Urothelium cell line (cell line): ENCODE measurements at places on chromosomes 12 and 14.

DNA sequence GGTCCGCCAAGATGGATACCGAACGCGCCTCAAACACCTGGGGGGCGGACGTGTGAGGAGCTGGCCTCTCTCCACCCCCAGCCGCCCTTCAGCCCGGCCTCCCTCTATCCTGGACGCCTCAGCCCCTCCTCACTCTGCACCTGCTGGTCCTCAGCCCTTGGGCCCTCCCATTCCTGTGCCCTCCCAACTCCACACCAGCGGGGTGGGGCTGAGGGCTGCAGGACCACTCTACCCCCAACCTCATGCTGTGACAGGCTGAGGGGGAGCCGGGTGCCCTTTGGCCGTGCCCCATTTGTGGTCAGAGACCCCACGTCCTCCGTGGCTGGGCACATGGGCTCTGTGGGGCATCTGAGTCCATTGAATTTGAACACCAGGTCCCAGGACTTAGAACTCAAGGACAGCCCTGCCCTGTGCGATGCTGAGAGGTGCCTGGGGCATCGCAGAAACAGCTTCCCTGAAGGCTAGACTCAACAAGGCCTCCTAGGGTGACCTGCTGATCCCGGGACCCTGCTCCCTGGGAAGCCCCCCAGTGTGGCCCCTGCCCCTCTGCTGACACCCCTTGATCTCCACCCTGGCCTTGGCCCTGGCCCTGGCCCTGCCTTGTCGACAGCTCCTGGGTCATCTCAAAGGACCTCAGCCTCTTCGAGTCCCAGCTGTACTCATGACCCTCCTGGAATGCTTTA is 82.0 kb upstream of the SFSWAP start:
- DNase-seq = no peak

DNA sequence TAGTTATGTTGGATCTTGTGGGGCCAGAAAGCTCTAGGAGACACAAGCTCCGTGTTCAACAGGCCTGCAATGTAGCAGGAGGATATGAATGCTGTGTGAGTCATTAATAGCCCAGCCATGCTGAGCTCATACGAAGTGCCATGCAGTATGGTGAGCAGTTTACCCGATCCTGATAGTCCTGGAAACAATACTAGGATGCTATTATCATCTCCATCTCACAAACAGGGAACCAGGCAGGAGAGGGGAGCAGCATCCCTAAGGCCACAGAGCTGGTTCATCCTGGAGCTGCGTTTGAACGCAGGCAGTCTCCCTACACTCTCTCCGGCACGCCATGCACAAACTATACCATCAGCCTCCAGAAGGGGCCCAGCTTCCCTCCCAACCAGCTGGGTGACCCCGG is 20.5 kb downstream of the TTC7B start:
- peak; percentile 23 for DNase-seq

DNA sequence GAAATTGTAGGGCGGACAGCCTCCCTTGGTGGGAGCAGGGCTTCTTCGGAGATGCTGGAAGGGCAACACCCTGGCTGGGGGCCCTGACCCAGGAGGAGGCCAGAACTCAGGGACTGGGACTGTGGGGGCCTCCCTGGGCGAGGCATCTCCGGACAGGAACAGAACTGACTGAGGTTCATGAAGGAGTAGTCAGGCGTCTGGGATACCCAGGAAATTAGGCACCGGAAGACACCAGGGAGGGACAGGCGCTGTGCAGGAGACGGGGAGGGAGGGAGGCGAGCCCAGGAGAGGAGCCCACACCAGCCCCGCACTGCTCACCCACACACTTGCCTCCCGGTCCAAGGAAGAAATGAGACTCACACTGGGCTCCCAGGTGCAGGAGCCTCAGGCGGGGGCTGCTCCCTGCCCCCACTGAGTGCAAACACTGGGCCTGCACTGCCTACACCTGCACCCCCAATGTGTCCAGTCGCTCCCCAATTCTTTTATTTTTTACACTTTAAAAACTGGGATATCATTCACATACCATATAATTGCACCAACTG is 262.6 kb upstream of the SFSWAP start:
- no peak for DNase-seq

- DNase-seq = no peak
Observed at GRCh38 chr12:52202361-52203078, 10.7 kb upstream of the KRT80 start.

GRCh38 chr14:54278087-54278486 is 118.7 kb upstream of the CDKN3 start:
- DNase-seq = no peak

DNA sequence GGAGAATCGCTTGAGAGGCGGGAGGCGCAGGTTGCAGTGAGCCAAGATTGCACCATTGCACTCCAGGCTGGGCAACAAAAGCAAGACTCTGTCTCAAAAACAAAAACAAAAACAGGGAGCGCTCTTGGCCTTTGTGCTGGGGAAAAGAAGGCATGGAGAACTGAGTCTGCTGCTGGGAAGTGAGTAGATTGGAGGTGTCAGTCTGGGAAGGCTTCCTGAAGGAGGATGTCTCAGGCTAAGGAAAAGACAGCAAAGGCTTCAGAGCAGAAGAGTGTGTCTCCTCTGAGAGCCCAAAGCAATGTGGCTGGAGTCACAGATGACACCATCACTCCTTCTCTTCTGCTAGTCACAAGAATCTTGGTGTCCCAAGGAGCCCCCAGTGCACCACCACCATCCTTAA is 21.0 kb upstream of the KRT18 start:
- DNase-seq = no peak

- no peak for DNase-seq
Observed at GRCh38 chr14:105107781-105108515, 42.7 kb upstream of the GPR132 start.

DNA sequence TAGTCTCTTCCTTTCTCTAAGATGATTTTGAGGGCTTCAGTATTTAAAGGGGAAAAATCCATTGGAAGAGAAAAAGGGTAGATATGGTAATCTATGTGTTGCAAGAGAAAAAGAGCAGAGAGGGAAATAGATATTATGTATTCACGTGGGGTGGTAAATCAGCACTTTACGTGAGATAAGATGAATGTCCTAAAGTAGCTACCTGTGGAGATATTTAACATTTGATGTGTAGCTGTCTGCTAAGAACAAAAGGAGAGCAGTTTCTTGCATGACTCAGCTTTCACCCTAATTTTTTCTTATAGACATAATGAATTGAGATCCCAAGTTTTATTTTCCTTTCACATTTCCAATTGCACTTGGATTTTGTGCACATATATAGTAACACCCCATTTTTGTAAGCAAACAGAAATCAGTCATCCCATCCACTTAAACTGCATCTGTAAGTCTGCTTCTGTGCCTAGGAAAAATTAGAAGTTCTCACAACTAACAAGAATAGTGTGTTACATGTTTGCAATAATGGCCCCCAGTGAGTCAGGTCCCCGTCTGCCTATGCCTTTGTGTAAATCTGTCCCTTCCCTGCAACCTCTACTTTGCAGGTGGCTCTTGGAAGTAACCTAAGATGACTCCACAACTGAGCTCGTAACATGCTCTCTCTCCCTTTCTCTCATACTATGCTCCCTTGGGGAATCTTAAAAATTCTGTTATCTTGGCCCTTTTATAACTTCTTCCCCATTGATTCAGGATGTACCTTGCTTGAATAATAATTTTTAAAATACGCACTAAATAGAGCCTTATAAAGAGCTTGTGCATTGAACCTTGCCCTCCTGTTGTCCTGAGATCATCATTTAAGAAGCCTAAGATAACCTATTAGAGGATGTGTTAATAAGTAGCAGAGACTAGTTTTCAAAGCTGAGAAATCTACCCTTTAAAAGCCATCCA is 3.7 kb downstream of the TMTC3 start:
- DNase-seq = no peak

DNA sequence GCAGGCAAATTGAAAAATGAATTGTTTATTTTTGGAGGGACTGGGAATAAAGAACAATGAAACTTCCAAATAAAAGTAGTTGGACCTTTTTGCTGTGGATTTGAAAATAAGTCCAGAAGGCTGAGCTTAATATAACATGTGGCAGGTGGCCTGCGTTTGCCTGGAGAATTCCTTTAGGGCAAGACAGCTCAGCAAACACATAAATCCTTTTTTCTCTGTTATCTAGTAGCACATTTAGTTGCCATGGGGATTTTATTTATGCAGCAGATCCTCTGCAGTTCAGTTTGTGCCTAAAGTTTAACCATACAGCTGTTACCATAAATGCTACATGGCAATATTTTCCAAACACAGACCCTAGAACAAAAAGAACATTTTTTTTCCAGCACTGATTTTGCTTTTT is 180.0 kb downstream of the NPAS3 start:
- no peak for DNase-seq

- DNase-seq = no peak
Observed at GRCh38 chr12:131674373-131674772, 36.5 kb upstream of the SFSWAP start.

DNA sequence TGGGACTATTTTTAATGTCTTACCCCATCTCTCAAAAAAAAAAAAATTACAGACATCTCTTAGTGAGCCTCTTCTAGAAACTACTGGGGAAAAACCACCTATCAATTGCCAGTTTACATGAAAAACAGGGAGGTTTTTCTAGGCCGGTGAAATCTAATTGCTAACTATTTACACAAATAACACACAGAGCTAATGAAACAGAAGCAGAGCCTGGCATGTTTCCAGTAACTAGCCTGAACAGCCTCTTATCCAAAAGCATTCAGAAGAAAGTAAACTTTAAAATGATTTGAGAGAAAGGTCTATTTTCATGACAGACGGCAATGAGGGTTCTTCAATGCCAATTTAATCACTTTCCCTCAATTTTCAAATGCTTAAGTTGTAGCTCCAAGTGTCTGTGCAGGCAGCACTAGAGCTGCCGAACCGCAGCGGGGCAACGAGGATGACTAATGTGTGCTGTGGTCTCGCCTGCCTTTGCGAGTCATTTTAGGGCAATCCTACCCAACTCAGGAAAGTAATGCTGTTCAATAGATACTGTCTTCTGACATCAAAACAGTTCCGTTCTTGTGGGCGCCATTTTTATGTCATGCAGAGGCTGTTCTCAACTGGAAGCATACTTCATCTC is 84.6 kb downstream of the SETD3 start:
- DNase-seq = peak; percentile 61

- DNase-seq = peak; percentile 7
Observed at GRCh38 chr12:112107306-112108201, 1.0 kb downstream of the NAA25 start.

GRCh38 chr12:63996556-63996955 is 152.1 kb downstream of the SRGAP1 start:
- no peak for DNase-seq

DNA sequence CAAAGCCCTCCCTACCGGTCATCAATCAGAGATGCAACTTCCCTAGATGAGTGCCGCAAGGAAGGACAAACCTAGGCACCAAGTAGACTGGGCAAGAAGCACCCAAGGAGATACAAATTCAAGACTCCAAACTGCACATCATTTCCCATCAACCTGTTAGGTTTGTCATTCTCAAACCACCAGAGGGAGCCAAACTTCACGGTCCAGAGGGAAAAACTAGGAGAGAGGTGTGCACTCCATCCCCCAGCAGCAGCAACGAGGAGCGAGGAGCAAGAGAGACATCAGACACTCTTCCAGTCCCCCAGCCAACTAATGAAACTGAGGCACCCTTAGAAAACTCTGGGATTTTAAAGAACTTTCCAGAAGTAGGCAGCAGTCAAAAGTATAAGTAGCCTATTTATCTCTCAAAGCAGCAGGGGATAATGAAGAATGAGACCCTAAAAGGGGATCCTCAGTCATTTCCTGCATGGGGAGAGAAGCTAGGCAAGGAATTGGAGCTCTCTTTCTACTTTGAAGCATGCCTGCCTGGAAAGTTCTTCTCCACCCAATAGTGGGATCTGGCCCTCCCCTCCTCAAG is 37.0 kb upstream of the NT5DC3 start:
- peak; percentile 70 for DNase-seq

- no peak for DNase-seq
Observed at GRCh38 chr12:125079648-125080645, 14.7 kb downstream of the AACS start.

DNA sequence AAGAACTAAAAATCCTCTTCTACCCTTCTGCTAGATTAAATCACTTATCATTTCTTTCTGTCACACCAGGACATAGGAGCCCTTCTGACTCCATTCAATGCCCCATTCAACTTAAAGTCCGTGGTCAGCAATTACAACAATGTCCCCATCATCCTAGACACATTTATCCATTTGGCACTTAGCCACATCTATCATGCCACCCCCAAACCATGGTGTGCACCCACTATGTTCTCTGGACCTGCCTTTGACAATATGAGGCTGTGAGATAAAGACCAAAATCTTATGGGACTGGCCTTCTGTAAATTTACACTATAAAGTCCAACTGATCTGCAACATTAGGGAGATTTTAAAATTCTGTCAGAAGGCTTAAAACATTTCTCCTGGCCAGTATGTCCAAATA is 104.4 kb downstream of the SSPN start:
- no peak for DNase-seq

DNA sequence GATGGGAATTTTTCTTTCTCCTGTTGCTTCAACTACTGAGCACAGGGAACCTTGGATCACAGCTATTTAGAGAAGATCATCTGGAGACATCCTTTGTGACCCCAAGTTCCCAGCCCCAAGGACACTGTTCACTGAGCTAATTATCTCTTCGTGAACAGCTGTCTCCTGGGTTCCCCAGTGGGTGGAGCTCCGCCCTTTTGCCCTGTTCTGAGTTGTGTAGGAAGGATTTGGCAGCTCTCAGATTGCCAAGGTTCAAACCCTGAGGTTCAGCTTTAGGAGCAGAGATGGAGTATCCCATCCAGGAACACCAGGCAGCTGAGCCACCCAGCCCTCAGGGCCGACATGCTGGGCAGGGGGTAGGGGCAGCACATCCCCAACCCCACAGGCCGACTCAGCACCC is 32.0 kb downstream of the NGB start:
- DNase-seq = no peak

GRCh38 chr12:178829-179109 is 35.2 kb downstream of the SLC6A12 start:
- no peak for DNase-seq

GRCh38 chr14:65972891-65973290 is 513.3 kb upstream of the CCDC196 start:
- no peak for DNase-seq

GRCh38 chr14:73851000-73851399 is 631 bp upstream of the PTGR2 start:
- DNase-seq = no peak

- DNase-seq = peak; percentile 97
Observed at GRCh38 chr14:24241829-24242443, 487 bp downstream of the TINF2 start.

GRCh38 chr14:47507861-47508260 is 167.5 kb downstream of the MDGA2 start:
- DNase-seq = no peak

DNA sequence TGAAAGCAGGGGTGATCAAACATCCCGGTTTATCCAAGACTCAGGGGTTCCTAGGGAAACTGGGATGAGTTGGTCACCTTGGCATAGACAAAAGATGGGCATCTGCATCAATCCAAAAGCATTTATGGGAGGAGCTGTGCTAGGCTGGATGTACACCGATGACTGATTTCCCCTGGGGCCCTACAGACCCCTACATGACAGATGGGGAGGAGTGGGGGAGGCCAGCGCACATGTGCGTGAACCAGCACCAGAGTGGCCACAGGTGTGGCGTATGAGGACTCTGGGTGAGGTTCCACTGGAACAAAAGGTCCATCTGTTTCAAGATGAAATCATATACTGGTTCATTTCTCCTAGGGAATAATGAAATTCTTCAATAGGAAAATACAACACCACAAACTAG is 210.4 kb downstream of the ITPR2 start:
- DNase-seq = no peak
